NCI-H526 treated with DMSO at 0.1 percent for 48 hours (cell line): ENCODE measurements at places on chromosomes 6 and 20.

DNA sequence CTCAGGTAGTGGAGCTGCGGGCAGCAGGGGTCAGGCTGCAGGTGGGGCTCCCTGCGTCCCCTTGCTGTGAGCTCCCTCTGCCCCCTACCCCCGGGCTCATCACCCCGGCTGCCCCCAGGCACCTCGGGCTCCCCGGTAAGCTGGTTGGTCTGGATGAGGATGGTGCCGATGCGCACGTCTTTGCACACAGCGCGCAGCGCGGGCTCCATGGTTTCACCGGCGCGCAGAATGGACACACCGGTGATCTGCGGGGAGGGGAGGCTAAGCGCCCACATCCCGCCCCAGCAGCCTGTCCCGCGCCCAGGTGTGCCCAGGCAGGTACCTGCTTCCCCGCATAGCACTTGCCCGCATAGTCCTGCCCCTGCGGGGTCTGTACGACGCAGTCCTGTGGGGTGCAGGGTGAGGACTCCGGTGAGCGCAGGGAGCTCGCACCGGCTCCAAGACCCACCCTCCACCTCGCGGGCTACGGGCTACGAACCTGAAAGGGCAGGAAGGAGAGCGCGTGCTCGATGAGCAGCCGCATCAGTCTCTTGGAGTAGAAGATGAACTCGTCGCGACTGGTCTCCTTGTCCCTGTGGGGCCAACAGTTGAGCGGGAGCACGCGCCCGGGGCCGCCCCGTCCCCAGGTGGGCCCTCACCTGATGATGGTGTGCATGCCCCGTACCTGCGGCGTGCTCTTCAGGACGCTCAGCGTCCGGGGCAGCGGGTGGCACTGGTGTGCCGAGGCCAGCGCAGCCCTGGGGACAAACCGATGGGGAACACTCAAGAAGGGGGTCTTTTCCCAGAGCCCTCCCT lies 15.5 kb downstream of the UCKL1 start:
- no peak for DNase-seq

DNA sequence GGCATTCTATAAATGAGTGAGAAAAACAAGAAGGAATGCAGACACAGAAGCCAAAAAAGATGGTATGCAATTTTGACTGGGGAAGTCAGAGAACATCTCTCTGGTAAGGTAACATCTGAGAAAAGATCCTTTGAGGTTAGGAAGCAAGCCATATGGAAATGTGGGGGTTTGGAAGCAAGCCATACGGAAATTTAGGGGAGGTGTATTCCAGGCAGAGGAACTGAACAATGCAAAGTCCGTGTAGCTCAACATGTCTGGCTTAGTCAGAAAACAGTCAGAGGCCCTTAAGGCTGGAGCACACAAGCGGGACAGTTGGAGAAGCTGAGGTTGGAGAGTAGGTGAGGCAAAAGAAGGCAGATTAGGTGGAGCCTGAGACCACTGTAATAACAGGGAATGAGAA lies 35.3 kb downstream of the RALGAPA2 start:
- peak; percentile 49 for DNase-seq

- DNase-seq: peak; percentile 86
These were observed 35.7 kb upstream of the ARID1B start for GRCh38 chr6:156741287-156742073.

DNA sequence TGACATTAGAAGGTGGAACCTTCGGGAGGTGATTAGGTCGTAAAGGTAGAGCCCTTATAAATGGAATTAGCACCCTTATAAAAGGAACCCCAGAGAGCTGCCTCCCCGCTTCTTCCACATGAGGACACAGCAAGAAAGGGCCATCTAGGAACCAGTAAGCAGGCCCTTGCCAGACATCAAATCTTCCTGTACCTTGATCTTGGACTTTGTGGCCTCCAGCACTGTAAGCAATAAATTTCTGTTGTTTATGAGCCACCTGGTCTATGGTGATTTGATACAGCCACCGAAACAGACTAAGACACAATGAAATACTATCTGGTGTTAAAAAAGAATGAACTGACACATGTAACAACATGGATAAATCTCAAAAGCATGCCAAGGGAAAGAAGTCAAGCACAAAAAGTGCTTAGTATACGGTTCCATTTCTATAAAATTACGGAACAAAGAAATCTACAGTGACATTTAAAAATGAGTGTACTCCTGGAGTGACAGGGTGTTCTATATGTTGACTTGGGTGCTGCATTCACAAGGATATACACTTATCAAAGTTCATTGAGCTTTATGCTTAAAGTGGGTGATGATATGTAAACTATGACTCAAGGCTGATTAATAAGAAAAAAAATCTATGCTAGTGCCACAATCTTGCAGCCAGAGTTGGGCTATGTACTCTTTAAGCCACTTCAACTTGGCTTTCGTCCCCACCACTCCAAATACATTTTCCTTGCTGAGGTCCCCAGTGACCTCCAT lies 18.4 kb downstream of the SERPINB1 start:
- DNase-seq: no peak

DNA sequence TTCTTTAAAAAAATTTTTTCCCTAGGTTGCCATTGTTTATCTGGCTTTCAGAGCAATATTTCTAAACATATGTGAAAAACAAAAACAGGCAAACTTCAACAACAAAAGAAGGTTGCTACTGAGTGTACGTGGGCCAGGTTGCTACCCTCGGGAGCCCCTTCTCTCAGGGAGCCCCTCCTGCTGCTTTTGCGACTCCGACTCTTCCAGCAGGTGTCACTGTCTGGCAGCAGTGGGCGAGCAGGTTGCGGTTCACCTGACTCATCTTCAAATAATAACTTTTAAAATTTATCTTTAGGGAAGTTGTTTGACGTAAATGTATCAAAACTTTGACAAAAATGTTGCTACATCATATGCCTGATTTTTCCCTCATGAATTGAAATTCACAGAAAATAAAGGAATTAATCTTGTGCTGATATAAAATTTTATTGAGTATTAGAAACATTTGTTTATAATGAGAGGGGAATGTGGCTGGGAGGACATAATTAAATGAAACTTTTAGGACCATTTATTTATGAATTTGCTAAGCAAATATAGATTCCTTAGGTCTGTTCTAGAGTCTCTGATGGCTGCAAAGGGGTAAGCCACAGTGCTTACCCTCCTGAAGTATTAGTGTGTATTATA lies 138.8 kb downstream of the HIVEP1 start:
- no peak for DNase-seq

DNA sequence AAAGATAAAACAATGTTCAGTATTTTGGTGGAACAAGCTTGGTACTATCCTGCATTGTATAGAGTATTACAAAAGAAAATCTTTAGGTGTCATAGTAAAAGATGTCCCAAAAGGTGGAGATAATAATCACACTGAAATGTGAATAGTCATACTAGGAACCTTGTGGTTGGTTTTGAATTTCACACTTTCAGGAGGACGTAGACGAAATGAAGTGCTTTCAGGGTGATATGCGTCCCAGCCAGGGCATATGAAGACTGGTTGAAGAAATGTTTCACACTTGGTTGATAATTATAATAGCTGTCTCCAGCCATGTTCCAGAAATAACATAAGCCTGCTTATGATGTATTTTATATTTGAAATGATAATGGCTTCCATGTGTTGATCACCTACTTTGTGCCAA lies 60.4 kb downstream of the SCAND1 start:
- DNase-seq: no peak

- DNase-seq: no peak
These were observed 17.7 kb upstream of the PARD6B start for GRCh38 chr20:50713657-50714101.

DNA sequence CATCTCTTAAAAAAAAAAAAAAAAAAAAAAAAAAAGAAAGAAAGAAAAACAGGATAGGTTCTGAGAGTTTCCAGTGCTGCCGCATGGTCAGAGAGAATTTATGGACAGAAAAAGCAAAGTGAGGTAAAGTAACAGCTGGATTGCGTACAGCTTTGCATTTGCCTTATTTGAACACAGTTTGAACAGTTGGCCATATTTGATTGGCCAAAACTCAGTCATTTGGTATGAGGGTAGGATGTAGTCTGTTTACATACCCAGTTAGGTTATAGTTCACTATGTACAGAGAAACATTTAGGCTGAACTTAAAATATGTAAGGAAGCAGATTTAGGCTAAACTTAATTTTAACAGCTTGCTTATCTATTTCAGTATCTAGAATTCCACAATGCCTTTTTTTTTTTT lies 17.5 kb upstream of the L3MBTL1 start:
- DNase-seq: no peak

GRCh38 chr6:6674872-6675271 lies 86.4 kb downstream of the LY86 start:
- no peak for DNase-seq

GRCh38 chr6:49527320-49527719 lies 23.1 kb upstream of the C6orf141 start:
- DNase-seq: peak; percentile 86

DNA sequence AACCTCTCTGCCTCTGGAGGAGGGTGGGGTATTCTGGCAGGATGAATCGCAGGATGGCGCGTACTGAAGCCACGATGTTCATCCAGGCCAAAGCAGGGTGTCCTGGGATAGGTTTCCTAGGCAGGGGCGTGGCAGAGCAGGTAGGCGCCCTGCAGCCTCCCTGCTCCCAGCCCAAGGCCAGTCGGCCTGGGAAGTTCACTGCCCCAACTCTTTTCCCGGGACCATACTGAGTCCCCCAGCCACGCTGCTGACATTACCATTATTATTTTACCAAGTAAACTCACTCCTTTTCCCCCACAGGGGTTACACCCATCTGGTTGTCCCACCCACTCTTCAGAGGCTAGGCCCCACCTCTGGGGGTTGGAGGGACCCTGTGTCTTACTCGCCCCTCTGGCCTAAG lies 21.8 kb downstream of the SDCBP2 start:
- DNase-seq: no peak

- DNase-seq: peak; percentile 92
These were observed 27.4 kb downstream of the PMEPA1 start for GRCh38 chr20:57682184-57683101.

GRCh38 chr20:11891077-11891775 lies 26.5 kb upstream of the BTBD3 start:
- no peak for DNase-seq

GRCh38 chr6:162140251-162140852 lies 587.2 kb downstream of the PRKN start:
- DNase-seq: no peak

DNA sequence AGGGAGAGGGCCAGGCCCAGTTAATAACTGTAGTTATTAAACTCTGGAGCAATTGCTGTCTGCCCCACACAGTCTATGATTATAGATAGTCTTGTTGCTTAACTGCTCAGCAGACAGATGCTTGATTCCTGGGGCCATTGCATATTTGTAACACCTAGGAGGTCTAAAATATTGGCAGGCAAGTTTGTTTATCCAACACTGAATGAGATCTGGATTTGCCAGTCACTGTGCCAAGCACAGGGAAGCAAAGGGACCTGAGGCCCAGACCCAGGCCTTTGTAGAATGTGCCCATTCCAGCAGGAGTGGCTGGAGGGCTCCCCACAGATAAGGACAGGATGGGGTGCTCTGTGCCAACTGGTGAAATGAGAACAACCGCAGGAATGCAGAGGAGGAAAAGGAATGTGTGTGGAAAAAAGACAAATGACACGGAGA lies 17.6 kb upstream of the ENTPD6 start:
- DNase-seq: no peak

GRCh38 chr6:141259807-141260206 lies 872.9 kb upstream of the GJE1 start:
- no peak for DNase-seq

GRCh38 chr6:43979525-43979924 lies 147.7 kb downstream of the MRPL14 start:
- DNase-seq: no peak

DNA sequence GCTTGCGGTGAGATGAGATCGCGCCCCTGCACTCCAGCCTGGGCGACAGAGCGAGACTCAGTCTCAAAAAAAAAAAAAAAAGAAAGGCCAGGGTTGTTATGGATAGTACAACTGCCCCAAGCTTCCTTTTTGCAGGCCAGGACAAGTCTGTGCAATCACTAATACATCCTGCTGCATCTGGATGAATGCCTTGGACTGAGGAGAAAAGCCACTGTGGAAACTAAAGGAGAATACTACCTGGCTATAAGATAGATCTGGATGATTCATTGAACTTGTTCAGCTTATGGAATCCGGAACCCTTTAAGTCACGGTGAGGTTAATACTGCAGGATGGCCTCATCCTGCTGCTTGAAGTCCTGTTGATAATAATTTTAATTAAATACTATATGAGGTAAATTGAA lies 278.2 kb downstream of the TFAP2A start:
- DNase-seq: no peak

DNA sequence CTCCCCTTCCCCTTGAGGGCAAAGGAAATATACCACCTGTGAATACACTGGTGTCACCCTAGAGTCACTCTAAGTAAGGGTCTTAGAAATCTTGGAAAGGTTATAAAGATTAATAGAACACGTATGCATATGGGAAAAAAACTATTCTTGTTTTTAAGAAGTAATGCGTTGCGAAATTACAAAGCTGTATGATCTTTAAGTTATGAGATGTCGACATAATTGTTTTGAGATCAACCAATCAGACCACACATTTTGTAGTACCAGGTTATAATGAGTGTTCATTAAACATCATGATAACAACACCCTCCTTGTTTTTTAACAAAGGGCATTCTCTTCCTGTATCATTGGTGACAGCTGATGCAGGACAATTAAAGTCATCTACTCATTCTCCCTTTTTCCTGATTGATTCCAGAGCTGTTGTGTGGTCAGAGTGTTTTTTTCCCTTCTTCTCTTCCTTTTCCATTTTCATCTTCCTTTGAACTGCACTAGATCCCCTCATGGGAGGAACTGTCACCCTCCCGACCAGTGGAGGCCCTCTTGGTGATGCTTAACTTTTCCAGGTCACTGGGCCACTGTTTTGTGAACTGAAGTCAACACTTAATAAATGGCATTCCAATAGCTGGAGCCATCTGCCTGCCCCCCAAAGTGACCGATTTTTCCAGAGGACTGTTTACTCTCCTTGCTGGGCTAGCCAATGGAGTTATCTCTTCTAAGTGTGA lies 37.0 kb downstream of the PRDM1 start:
- DNase-seq: no peak

DNA sequence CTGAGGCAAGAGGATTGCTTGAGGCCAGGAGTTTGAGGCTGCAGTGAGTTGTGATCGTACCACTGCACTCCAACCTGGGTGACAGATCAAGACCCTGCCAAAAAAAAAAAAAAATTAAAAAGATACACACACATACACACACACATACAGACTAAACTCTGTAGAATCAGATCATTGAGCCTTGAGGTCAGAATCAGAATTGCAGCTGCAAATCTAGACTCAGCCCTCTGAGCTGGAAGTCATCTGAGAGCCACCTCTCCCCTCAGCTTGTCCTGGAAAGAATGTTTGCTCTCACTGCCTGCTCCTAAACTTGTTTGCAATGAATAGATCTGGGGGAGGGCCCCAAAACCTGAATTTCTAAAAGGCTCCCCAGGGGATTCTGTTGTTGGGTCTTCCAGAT lies 41.4 kb upstream of the ANGPT4 start:
- no peak for DNase-seq

GRCh38 chr20:49964964-49965780 lies 17.6 kb upstream of the SNAI1 start:
- no peak for DNase-seq

GRCh38 chr6:8657522-8657921 lies 222.2 kb upstream of the SLC35B3 start:
- DNase-seq: no peak
